ENCODE measurements at places on chromosomes 13 and 19.

- DNase-seq: no peak
Measured at GRCh38 chr13:114311908-114312307, 2.4 kb upstream of the CHAMP1 start.

GRCh38 chr19:5503598-5503997 is 48.4 kb downstream of the ZNRF4 start:
- no peak for DNase-seq

- no peak for DNase-seq
Measured at GRCh38 chr19:4851551-4852290, 15.7 kb downstream of the PLIN3 start.

GRCh38 chr13:21106089-21106488 is 44.7 kb upstream of the LATS2 start:
- peak; percentile 19 for DNase-seq

GRCh38 chr13:51761643-51762350 is 42.2 kb downstream of the DHRS12 start:
- DNase-seq: no peak

- DNase-seq: no peak
Measured at GRCh38 chr13:40341501-40341900, 324.9 kb downstream of the FOXO1 start.

DNA sequence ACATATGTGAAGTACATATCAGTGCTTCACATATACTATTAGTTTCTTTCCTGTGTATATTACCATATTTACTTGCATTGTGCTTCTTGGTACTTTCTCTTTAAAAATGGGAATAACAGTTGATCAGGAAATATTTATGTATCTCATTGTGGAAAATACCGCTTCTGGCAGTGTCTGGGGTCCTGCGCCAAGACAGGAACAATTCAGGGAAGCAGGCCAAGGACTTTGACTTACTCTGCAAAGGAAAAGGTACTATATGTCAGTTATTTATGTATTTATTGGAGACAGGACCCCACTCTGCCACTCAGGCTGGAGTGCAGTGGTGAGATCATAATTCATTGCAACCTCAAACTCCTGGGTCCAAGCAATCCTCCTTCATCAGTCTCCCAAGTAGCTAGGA is 57.7 kb upstream of the NBEA start:
- DNase-seq: no peak

DNA sequence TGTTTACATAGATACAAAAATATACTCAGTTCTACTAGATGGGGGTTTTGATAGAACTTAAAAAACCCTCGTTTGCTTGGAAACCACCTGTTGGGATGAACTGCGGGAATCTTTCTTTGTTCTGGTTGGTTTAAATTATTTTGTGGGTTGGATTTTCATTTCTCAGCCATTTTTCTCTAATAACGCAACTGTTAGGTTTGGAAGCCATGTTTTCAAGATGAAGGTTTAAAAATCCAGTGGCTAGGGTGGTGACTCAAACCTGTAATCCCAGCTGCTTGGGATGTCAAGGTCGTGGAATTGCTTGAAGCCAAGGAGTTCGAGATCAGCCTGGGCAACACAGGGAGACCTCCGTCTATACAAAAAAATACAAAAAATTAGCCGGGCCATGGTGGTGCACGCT is 1.6 kb downstream of the URI1 start:
- DNase-seq: no peak

DNA sequence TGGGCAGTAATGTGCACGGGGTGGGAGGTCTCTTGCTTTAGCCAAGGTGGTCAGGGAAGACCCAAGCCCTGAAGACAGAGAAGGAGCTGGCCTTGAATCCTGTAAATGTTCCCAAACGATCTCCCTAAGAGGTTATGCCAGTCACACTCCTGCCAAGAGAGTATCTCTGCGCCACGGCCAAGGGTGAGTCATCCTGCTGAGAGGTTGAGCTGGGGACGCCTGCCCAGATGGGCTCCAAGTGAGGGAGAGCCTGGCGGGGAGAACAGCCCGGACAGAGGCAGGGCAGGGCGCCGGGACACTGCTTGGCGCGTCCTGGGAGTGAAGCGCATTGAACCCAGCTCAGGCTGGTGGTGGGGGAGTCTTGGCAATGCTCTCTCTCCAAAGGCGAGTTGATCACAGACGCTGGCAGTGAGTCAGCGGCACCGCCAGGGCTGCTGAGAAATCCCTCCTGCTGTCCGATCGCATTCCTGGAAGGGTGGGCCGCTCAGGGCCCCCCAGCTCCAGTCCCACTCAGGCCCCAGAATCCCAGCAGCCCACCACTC is 16.4 kb downstream of the SULT2B1 start:
- no peak for DNase-seq

GRCh38 chr19:16095071-16095571 is 16.6 kb upstream of the RAB8A start:
- no peak for DNase-seq

DNA sequence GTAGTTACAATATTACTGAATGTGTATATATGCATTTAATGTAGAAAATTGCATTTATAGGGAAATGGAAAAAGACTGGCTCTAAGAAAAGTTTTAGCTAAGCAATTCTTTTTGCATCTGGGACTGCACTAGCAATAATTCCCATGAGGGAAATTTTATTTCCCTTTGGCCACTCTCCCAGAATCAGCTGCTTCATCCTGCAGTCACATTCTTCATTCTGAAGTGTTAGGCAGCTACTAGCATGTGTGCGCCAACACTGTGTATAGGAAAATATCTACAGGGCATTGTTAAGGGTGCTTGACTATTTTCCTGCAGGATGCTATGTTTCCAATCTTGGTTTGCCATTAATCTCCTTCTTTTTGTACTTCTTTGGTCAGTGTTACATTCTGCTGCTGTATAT is 312.8 kb upstream of the PCDH20 start:
- peak; percentile 50 for DNase-seq

- DNase-seq: no peak
Measured at GRCh38 chr13:52025475-52026245, 1.2 kb downstream of the UTP14C start.

- no peak for DNase-seq
Measured at GRCh38 chr13:113299951-113300350, 2.9 kb downstream of the LAMP1 start.

DNA sequence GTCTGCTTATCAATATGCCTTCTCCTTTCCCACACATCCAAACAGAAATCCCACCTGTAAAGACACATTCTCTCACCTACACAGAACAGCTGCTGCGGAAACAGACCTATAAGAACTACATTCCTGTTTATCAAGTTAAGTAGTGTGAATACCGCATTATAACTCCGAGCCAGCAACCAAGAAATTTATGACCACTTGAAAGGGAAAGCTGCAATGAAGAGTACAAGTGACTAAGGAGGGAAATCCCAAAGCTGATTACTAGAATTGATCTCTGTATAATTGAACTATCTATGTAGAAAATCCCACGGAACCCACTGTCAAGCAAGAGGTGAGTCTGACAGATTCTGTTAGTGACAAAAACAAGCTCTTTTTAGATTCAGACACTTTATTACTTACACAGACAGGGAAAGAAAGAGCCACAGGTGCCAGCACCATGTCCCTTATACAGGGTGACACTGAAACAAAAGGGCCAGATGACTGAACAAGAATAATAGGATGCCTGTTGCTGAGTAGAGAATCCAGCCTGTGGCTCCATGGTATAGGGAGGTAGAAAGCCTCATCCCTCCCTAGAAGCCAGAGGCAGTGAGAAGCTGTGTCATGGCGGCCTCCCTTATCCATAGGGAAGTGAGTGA is 1.6 kb upstream of the IGFL4 start:
- no peak for DNase-seq

DNA sequence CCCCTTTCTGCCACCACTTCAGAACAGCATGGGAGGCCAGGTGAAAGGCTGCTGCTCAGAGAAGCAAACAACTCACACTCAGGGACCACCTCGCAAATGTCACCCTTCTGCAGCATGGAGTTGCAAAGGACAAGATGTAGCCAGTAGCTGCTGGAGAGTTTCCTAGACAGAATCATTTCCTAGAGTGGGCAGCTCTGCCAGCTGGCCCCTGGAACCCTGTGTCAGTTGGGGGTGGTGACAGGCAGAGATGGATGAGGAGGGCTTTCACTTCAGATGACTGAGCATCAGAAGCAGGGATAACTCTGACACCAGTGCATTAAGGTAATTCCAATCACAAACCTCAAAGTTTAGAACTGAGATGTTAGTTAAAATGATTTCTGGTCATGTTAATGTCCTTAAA is 34.4 kb upstream of the EPHX3 start:
- DNase-seq: no peak
